ENCODE measurements at places on chromosomes 3 and 15. TPM values are rescaled to one million over a fixed set of nuclear protein-coding genes. Genes with fewer than 3 reads are reported as not detected.

Gene PLCB2
- 44.6 TPM for total RNA-seq

DNA sequence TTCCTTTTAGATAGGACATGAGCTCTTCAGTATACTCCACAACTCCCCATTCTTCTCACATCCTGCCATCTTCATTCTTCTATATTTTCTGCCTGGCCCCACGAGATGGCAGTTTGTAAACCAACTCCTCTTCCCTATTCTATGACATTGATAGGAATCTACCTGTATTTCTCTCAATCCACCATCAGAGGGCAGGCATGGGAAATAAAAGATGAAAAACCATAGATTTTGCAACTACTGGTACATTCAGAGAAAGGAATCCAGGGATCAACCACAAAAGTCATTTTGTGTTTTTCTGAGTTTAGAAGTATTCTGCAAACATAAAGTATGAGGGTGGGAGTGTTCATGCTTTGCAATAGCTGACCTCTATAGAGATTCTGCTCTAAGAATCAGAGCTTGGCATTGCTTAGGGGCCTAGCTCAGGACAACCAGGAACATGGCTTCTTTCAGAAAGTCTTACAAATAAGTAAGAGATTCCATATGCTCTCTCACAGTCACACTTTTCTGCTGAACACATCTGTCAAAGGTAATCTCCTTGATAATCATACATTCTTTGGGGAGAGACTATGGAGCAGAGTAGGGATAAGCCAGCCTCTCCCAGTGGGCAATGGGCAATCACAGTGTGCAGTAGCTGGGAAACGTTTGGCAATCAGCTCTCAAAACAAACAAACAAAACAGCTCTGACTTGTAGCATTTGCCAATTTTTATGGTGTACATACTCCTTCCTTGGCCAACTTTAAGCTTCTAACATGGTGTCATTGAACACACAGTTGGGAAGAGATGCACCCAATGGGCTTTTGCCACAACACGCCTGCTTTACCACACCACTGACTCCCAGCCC is 43.1 kb upstream of the SLC25A36 start:
- no peak overlapping the region for H3K27ac ChIP-seq
- peak; percentile 6 for DNase-seq
- H3K4me3 ChIP-seq = no peak overlapping the region
- H3K36me3 ChIP-seq = no peaks in the 10 kb centered on the region
- H3K27me3 ChIP-seq = peaks cover 10% of the 10 kb centered on the region

DNA sequence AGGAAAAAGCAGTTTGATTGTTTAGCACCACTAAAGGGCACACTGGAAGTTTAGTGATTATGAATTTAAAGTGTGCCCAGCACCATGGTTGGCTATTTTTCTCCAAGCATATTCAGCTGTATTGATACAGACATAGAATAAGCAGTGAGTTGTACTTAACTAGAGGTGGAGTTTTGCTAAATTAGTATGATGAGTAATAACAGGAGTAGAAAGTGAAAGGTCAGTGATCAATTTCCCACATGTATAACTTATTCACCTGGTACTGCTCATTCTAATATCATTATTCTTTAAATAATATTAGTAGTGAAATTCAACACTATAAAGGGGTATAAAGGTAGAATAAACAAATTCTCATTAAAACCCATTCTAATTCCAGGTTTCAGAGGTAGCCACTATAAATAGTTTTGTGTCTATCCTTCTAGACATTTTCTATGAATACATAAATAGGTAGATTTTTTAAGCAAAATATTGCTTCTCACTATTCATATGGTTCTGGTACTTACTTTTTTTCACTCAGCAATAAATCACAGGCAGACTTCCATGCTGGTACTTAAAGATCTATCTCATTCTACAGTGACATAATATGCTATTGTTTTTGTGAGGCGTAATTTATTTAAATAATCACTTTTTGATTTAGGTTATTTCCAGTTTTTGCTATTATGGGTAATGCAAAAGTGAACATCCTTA is 732.9 kb downstream of the VGLL3 start:
- no peaks in the 10 kb centered on the region for H3K4me1 ChIP-seq
- H3K36me3 ChIP-seq = no peaks in the 10 kb centered on the region
- H3K4me3 ChIP-seq = no peak overlapping the region
- no peaks in the 10 kb centered on the region for H3K27me3 ChIP-seq

GRCh38 chr3:58386626-58387365 is 46.8 kb downstream of the PDHB start:
- peaks cover 2% of the 10 kb centered on the region for H3K36me3 ChIP-seq
- no peak for DNase-seq
- H3K4me3 ChIP-seq = no peak overlapping the region

Gene CADPS
- not detected for total RNA-seq

DNA sequence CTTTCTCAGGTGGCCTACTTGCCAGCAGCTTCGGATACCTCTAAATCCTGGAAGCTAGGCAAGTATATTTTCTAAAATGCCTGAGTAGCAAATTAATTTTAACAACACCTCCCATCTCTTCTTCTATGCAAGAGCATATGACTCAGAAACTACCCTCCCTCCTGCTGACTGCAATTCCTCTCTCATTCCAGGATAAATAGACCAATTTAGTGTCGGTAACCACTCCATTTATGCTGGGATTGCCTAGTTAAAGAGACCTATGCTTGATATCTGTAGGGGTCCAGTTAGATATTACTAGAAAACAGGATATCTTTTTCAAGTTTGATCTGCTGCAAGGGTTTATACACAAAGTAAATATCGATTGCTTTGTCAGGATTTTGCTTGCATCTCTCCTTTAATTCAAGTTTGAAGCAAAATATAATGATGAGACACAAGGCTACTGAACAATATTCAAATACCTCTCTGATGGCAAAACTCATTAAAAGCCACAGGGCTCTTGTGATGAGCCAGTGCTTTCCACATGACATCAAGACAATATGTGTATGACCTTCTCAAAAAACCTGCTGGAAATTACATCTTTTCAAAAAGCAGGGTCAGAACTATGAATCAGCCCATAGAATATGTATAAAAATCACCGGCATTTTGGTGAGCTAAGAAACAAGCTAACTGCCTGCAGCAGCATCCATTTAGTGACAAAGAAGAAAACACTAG is 491.6 kb upstream of the NECTIN3 start:
- no peaks in the 10 kb centered on the region for H3K36me3 ChIP-seq
- H3K4me1 ChIP-seq = peaks cover 3% of the 10 kb centered on the region
- DNase-seq = no peak

DNA sequence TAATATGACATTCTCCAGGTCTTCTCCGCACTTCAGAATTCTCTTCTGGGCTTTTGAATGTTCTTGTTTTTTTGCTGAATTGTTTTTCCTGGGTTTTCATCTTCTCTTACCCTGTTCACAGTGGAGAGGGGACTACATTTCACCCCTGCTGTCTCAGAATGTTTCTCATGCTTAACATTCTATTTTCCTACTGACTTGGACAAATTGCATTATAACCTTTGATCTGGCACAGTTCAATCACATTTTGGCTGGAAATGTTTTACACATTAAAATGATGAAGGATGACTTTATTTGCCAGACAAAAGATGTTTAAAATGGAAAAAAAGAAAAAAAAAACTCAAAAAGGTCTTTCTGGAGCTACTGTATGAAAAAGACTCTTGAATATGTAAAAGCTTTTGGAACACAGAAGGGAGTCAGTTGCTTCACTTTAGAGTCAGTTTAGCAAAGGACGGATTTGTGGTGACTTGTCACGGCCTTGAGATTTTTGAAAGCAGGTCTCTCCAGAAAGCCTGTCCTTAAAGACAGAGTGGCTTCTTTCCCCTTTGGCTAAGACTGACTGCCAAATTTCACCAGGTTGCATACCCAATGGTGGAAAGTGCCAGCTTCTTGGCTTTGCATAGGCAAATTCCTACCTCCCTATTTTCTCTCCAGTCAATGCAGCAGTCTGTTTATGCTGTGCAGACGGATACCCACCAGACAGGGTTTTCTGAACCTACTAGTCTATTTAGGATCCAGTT is 401.0 kb upstream of the TBL1XR1 start:
- peak overlapping the region; percentile 98 for H3K27ac ChIP-seq
- peaks cover 70% of the 10 kb centered on the region for H3K4me1 ChIP-seq
- peak overlapping the region; percentile 58 for H3K4me3 ChIP-seq

Gene RTP4
- total RNA-seq = 3.6 TPM

GRCh38 chr15:100981086-100981485 is 61.9 kb downstream of the LRRK1 start:
- H3K27me3 ChIP-seq = peaks cover 8% of the 10 kb centered on the region
- no peak for DNase-seq
- H3K4me1 ChIP-seq = no peaks in the 10 kb centered on the region
- H3K36me3 ChIP-seq = no peaks in the 10 kb centered on the region
- no peak overlapping the region for H3K4me3 ChIP-seq

Gene PRC1
- total RNA-seq = 96.9 TPM

GRCh38 chr3:54309601-54310000 is 187.2 kb downstream of the CACNA2D3 start:
- no peak for DNase-seq
- H3K27ac ChIP-seq = no peak overlapping the region
- no peak overlapping the region for H3K4me3 ChIP-seq
- H3K4me1 ChIP-seq = no peaks in the 10 kb centered on the region
- no peaks in the 10 kb centered on the region for H3K36me3 ChIP-seq
- peaks cover 3% of the 10 kb centered on the region for H3K27me3 ChIP-seq

GRCh38 chr15:39198044-39199000 is 382.6 kb upstream of the THBS1 start:
- H3K36me3 ChIP-seq = no peaks in the 10 kb centered on the region
- DNase-seq = no peak
- no peak overlapping the region for H3K4me3 ChIP-seq
- peaks cover 9% of the 10 kb centered on the region for H3K27me3 ChIP-seq
- H3K27ac ChIP-seq = no peak overlapping the region

DNA sequence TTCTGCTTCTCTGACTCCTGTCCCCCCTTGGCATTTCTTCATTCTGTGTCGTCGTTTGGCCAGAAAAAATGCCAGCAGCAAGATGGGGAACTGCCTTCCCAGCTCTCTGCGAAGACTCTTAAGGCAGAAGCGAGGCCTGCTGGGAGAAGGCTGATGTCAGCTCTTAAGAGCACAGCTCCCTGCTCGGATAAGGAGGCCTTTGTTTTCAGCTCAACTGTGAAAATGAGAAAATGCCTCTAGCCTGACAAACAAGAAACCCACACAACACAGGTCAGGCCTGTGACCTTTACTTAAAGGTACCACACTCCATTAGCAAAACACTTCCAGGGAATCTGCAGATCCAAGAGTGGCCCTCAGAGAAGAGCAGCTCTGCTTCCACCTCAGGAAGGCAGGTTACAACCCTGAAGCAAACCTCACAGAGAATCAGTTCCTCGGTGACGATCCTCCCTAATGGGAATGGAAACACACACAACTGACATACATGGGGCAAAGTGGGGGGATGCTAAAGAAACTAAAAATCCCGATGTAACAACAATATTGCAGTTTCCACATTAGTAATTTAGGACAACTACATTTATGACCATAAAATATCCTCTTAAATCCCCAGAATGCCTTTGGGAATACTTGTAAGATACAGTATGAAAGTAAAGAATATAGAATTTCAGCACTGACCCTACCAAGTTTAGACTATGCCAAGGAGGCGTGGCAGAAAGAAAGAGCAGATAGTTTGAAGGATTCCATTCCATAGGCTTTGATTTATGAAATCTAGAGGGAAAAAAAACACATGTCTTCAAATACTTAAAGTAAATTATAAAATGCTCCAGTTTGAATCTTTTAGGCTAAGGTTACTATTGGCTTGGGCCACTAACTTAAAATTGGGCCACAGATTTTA is 52.1 kb downstream of the VGLL4 start:
- H3K36me3 ChIP-seq = peaks cover 38% of the 10 kb centered on the region
- no peak for DNase-seq
- H3K4me3 ChIP-seq = no peak overlapping the region
- H3K4me1 ChIP-seq = peaks cover 52% of the 10 kb centered on the region
- H3K27ac ChIP-seq = peak overlapping the region; percentile 20

DNA sequence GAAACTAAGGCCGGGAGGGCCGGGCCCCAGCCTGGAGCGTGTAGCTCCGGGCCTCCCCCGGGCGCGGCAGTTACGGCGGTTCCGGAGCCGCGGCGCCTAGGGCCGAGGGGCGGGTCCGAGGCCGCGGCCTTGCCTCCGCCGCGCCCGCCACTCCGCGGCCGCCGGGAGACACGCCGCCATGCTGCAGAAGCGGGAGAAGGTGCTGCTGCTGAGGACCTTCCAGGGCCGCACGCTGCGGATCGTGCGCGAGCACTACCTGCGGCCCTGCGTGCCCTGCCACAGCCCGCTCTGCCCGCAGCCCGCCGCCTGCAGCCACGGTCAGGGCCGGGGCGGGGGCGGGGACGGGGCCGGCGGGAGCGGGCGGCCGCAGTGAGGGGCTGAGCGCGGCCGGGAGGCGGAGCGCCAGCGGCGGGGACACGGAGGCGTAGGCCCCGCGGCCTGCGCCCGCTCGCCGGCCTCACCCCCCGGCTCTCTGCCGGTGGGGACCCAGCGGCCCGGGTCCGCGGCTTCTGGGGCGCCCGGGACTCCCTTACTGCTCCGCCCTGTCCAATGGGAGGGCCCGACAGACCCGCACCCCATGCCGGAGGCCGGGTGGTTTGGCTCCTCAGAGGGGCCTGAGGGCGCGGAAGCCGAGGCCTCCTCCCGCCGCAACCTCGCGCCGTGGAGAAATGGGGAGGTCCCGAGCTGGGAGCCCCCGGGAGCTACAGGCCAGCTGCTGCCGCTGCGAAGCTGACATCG is at the start of gene DIS3L:
Gene DIS3L, plus strand, starts transcription at position 150 of the 738 bp plus-strand sequence. Its CDS starts 29 bp downstream, at position 179.
- peak within 1 kb of the TSS; percentile 89 for H3K4me3 ChIP-seq
- peaks cover 42% of the 10 kb centered on the region for H3K4me1 ChIP-seq
- H3K27ac ChIP-seq = peak within 1 kb of the TSS; percentile 94
- H3K36me3 ChIP-seq = peaks cover 17% of the 10 kb centered on the region
- DNase-seq = peak; percentile 62

DNA sequence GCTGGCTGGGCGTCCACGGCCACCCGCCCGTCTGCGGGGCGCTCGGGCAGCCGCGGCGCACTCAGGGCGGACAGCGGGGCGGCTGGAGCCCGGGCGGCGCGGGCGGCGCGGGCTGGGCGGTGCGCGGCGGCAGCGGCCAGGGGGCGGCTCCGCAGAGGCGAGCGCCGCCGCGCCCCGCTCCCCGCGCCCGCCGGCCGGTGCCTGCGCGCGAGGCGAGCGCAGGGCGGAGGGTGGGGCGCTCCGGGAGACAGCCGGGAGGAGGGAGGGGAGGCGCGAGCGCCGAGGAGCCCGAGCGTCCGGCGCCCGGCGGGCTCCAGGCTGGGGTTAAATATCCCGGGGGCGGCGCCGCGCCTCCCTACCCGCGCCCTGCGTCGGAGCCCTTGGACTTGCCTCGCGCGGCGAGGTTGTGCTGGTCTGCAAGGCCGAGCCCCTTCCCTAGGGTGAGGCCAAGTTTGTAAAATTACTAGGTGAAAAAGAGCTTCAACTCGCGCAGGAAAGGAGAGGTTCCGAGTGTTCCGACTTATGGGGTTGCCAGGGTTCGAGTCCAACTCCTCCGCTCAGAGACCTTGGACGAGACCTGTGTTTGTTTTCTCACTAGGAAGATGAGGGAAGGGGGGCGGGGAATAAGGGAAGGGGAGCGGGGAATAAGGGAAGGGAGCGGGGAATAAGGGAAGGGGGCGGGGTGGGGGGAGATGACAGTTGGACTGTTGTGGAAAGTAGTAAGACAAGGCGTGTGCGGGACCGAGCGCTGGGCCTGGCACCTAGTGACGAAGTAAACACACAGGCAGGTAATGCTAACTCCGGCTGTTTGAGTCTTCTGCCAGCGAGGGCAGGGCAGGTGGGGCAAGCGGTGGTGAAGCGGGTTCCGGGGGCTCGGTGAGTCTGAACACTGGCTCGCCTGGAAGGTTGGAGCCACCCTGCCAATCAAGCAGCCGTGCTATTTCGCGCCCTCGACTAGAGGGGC is at the start of gene TNFAIP8L3:
Gene TNFAIP8L3, minus strand, starts transcription at position 301 of the 964 bp plus-strand sequence. CDS start 311 bp downstream, outside the sequence.
- H3K4me1 ChIP-seq = peaks cover 12% of the 10 kb centered on the region
- peak; percentile 12 for DNase-seq
- H3K4me3 ChIP-seq = peak within 1 kb of the TSS; percentile 57
